ENCODE measurements at places on chromosomes 16 and 17.

DNA sequence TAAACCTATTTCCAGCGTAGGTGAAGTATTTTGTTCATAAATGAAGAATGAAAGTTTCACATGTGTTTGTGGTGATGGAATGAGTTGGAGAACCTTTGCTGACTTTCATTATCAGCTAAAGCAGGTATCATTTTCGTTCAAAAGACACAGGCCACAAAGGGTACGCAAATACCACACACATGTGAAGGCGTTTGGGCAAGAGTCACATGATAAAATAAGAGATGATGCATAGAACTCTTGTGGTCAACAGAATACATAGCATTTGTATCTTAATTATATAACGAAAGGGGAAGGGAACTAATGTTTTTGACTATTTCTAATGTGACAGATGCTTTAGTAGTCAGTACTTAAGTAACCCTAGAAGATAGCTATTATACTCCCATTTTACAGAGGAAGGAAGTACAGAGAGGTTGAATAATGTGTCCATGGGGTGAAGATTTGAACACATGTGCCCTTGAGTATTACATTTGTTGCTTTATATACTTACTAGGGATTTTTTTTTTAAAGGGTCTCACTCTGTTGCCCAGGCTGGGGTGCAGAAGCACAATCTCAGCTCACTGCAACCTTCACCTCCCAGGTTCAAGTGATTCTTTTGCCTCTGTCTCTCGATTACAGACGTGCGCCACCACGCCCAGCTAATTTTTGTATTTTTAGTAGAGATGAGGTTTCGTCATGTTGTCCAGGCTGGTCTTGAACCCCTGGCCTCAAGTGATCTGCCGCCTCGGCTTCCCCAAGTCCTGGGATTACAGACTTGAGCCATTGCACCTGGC lies 4.8 kb downstream of the RPA1 start:
- no peak for DNase-seq

GRCh38 chr16:86108062-86108461 lies 209.1 kb downstream of the IRF8 start:
- no peak for DNase-seq

DNA sequence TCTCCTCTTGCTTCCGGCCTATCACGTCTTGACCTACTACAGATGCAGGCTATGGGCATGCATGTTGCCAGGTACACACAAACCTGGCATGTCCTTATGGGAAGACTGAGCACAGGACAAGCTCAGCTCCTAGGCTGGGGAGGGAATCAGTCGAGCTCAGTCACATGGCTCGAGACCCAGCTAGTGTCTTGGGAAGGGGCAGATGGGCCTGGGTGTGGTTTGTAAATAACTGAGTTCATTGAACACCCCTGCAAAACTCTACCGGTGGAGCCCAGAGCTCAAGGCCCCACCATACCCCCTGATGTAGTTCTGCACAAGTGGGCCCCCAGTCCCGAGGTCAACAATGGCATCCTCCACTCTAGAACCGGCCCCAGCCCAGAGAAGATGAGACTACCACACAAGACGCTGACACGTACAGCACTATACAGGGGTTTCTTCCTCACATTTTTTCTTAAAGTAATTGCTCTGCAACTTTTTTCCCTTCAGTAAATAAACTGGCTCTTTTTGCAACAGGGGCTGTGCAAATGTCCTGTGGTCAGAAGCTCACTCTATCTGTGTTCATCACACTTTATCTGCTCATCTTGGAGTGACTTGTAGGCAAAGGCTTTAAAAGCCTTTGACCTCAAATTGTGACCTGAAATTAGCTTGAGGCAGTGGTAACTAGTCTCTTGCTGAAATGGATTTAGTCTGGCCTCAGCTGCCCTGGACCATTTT lies 22.9 kb downstream of the ZNHIT3 start:
- no peak for DNase-seq

DNA sequence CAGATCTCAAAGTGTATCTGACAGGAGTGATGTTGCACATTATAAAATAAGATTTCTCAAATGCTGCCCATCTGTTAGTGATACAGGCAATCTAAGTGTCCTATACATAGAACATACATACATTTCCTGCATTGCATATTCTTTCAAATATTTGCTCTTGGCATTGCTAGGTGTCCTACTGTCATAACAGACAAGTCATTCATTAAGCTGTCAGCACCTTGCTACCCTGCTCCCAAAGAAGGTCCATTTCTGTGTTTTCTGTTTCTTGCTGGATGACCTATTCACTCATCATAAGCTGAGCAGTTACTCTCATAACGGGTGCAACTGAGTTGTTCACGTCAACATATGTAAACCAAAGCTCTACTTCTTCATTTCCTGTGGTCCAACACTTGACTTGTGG lies 719.0 kb downstream of the KCNJ2 start:
- DNase-seq, result no peak

- no peak for DNase-seq
Observed at GRCh38 chr17:81542431-81543338, 9.5 kb downstream of the FAAP100 start.

DNA sequence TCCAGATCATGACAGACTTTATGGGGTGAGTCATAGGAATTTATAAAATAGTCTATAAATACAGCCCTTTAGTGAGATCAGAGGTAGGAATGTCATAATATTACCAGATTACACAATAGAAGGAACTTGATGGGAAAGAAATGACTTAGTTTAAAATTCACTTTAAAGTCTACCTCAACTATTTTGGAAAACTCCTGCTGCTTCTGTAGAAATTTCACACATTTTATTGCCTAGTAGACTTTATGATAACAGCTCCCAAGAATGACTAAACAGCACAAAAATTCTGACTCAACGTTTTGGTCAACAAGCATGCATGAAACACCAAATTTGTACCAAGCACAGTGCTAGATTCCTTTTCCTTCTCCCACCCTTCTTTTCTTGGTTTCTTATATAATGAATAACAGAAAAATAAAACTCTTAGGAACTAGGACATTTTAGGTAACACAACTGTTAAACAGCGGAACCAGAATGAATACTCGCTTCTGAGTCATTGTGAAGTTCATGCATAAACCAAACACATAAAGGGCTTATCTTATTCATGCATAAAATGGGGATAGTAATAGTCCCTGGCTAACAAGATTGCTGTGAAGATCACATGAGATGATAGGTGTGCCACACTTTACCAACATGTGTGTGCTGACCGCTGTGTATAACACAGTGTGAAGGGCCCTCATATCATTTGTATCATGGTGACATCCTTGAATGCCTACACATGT lies 243.9 kb downstream of the CDH8 start:
- DNase-seq, result no peak

DNA sequence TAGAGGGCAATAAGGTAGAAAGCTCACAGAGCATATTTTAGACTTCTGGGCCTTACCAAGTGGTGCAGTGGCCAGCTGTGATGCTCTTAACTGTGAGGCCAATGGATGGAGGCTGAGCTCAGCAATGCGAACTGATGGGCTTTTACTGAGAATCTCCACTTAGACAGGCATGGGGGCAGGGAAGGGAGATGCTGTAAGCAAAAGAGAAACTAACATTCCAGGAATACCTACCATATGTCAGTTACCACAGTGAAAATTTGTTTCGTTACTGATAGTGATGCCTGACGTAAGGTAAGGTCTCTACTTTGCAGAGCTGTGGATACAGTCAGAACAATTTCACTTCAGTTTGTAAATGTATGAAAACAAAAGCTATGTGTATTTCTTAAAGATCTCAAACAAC lies 250.6 kb upstream of the ZFHX3 start:
- DNase-seq, result no peak

- no peak for DNase-seq
Observed at GRCh38 chr17:21538615-21539014, 153.7 kb upstream of the KCNJ18 start.

DNA sequence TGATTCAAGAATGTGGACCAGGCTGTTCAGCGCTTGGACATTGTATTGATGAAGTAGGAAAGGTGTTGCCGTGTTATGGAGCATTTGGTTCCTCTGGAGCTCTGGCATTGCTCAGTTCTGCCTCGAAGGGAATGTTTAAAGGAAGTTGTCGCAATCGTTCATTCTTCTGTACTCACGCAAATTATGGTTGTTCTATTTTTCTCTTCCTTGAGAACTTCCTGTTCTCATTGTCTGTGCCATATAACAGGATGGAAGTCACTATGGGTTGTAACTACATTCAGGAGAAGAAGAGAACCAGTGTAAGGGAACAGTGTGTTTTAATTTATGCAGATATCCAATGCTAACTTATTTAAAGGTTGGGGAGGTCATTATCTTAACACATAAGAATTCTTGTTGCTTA lies 13.0 kb downstream of the PCTP start:
- DNase-seq, result no peak

DNA sequence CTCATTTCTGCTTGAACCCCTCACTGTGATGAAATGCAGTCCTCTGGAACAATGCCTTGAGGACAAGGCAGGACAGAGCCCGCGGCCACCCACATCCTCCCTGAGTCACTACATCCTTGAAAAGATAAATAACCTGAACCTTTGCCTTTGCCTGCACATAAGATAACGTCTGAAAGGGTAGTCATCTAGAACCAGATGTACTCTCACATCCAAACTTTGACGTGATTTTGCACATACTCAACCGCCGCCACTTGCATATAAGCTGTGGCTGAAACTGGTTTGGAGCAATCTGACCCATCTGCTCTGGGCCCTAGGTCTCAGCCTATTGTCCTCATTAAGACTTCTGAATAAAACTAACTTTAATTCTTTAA lies 252.1 kb downstream of the PHKB start:
- DNase-seq, result no peak

GRCh38 chr16:56097306-56097705 lies 94.0 kb upstream of the GNAO1 start:
- no peak for DNase-seq

DNA sequence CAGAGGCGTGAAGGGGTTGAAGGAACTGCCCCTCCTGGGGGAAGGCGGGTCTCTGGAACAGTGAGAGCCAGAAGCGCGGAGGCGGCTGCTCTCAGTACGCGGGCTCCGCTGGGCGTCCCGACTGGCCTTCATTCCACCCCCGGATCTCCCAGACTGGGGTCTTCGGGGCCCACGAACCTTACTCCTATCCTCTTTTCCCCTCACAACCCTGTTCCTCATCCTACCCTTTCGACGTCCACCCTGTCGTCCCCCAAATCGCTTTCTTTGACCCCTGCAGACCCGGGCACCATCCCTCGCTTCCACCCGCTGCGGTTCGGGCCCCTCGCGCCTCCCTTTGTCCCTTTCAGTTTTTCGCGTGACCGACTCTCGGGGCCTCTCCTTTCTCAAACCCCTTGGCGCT lies 2114.6 kb downstream of the TP53TG3F start:
- DNase-seq, result no peak

Measured in stimulated activated CD4-positive, alpha-beta T cell treated with anti-CD3 and anti-CD28 coated beads, Interleukin-1b, Interleukin-23, amount 100 ng/mL, for 24 hours (primary cell).